Frontal cortex (tissue), 4 donors: ENCODE measurements at places on chromosomes 5 and 9. TPM values are rescaled to one million over a fixed set of nuclear protein-coding genes. Genes with fewer than 3 reads are reported as not detected.

DNA sequence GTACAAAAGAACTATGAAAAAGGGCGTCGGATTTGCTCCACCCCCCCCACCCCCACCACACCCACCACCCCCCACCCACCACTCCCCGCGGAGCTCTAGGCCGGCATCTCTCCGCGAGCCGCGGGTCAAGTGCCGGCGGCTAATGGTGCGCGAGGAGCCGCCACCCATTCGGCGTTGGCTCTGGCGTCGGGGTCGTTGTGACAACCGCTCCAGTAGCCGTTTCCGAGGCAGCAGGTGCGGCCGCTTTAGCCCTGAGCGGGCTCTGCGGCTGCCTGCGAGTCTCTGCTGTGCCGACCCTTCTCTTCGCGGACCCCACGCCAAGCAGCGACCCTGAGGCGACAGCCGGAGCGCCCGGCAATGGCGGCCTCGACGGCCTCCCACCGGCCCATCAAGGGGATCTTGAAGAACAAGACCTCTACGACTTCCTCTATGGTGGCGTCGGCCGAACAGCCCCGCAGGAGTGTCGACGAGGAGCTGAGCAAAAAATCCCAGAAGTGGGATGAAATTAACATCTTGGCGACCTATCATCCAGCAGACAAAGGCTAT, at the start of gene PPP1R2B:
TSS of gene PPP1R2B (plus strand) at position 90 of the 546 bp plus-strand sequence. CDS start at position 358, 268 bp downstream.
- DNase-seq = no peak

GRCh38 chr9:33128570-33128969, 38.6 kb downstream of the B4GALT1 start:
- DNase-seq = no peak

- no peak for DNase-seq
Observed at GRCh38 chr5:61619289-61619688, 287.2 kb downstream of the ZSWIM6 start.

The DBH gene
- total RNA-seq = under 0.01 TPM

The KCTD16 gene
- 17.5 TPM for total RNA-seq
